Renal pelvis (tissue), 12 donors: ENCODE measurements at places on chromosomes 11 and 22.

DNA sequence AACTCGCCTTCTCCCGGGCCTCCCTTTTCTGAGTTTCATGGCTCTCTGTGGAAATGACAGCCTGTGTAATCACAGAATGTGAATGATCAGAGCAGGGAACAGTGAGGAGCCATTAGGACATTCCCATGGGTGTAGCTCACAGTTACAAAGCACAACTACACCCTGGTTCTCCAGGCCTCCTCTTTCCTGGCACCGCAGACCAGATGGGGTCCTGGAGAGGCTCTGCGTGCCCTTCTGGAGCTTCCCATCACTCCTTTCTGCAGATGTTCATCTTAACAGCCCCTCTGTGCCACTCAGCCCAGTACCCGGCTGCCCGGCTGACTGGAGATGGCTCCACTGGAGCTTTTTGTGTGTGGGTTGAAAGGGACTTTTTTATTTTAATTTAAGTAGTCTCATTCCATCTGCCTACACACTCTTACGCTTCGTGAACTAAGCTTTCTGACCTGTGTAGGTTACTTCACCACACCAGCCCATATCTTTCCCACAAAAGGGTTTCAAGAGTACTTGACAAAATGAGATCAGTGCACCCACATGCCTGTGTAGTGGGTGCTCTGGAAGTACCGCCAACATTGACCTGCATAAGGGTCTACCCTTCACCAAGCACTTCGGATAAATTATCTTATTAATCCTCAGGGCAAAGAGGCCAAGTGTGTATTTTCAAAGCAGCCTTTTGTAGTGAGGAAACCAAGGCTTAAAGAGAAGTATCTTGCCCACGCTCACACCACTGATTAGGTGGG lies 29.8 kb downstream of the SREBF2 start:
- DNase-seq: no peak

- DNase-seq: no peak
Observed at GRCh38 chr11:95919514-95919913, 4.4 kb downstream of the MTMR2 start.

GRCh38 chr22:31602259-31602952 lies 59.6 kb downstream of the PISD start:
- DNase-seq: peak; percentile 55

- DNase-seq: no peak
Observed at GRCh38 chr11:43687120-43687791, 6.7 kb downstream of the HSD17B12 start.

- DNase-seq: no peak
Observed at GRCh38 chr22:45208993-45209838, 31.5 kb downstream of the KIAA0930 start.

- DNase-seq: no peak
Observed at GRCh38 chr22:17152340-17152739, 6.7 kb downstream of the HDHD5 start.

DNA sequence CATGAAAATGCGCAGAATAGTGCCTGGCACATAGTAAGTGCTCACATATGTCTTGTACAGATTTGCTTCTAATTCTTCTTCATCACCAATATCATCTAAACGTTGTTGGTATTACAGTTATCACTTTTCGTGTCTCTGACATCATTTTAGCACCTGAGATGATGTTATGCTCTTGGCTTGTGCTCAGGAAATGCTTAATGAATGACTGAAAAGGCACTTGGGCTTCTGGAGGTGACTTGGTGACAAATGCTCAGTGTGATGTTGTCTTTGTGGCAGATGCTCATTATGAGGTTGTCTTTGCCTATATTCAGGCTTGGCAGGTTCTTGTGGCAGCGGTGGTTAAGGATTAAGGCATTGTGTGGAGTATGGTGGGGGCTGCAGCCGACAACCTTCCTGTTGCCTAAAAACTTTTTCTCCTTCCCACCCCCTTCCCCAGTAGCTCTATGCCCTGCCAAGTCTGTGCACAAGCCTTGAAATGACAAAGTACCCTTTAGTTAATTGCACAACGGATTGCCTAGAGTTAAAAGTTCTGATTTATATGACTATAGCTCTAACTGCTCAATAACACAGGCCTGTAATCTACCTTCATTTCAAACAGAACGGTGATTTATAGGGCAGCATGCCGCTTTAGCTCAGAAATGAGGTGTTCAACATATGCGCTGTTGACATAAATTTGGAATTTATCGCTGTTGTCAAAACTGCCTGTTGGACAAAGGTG lies 82.5 kb downstream of the ZBTB16 start:
- DNase-seq: no peak

- no peak for DNase-seq
Observed at GRCh38 chr11:2346014-2346413, 31.1 kb upstream of the CD81 start.

DNA sequence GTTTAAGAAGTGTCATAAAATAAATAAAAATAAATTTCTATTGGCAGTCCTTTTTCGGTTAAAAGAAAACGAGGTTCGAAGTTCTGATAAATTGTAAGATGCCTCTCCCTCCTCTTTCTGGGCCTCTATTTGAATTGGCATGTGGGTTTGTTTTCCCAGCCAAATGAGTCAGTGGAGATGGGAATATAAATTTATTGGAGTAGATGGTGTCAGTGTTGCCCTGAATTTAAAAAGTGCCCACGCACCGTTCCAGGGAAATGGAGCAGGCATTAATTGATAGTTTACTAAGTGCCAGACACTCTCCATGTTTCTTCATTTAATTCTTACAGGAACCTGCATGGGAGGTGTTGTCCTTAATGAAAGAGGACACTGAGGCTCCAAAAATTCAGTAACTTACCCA lies 119.2 kb downstream of the FEZ1 start:
- DNase-seq: no peak

GRCh38 chr11:85779956-85780640 lies 30.8 kb downstream of the SYTL2 start:
- no peak for DNase-seq
